ENCODE measurements at places on chromosomes 11 and 22.

DNA sequence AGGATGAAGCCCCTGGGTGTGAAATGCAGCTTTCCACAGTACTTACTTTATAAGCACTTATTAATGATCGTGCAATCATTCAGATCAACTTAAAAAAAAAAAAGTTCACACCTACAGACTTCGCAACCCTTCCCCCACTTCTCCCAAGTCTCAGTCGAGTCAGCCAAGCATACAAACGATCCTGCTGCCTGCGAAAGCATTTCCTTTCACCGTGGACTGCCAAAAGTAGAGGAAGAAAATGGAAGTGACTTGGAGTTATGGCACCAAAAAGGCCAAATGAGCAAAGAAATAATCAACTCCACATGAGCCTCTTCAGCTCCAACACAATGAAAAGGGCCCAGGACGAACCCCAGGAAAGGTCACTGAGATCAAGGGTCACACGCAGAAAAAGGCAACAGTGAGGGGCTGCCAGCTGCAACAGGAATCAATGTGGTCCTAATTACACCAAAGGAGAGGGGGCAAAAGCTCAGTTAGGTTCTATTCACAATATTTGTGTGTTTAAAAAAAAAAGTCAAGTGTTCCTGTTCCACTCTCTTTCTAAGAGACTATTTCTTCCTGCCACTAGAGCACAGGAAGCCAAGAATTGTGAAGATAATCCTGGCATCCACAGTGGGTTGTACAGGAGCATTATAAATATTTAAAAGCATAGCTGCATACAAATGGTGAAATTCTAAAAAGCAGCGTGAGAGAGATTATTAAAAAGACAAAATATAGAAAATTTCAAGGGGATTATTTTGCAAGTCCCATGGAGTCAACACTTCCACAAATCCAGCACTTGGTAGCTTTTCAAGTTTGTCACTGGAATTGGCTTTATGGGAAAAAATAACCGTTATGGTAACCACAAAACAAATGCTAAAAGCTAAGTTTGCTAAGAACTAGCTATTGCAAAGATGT is 28.4 kb downstream of the CDON start:
- DNase-seq, result no peak

DNA sequence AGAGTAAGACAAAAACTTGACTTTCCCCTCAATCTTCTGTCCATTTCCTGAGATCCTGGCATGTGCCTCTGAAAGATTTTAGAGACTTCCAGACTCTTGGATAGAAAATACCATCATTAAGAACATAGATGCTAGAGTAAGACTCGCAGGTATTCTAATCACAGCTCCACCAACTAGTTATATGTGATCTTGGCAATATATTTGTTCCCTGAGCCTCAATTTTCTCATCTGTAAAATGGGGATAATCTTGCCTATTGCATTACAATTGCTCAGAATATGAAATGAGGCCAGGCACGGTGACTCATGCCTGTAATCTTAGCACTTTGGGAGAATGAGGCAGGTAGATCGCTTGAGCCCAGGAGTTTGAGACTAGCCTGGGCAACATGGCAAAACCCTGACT is 10.7 kb downstream of the RHOG start:
- no peak for DNase-seq

DNA sequence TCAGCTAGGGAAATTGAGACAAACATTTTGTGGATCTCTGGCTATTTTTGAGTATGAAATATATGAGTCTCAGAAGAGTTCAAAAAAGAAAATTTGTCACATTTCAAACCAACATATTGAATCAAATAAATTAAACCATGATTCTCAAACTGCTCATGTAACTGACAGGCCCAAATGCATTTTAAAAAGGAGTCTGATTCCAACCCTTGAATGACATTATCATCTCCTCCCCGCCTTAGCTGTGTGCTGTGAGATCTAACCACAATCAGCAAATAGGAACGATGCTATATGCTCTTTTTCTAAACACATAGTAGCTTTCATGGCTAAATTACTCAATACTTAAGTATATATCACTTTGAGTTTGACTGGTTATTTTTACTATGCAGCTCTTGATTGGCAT is 57.1 kb downstream of the EFCAB6 start:
- no peak for DNase-seq

- no peak for DNase-seq
Observed at GRCh38 chr22:17489101-17489500, 74.2 kb upstream of the SLC25A18 start.

DNA sequence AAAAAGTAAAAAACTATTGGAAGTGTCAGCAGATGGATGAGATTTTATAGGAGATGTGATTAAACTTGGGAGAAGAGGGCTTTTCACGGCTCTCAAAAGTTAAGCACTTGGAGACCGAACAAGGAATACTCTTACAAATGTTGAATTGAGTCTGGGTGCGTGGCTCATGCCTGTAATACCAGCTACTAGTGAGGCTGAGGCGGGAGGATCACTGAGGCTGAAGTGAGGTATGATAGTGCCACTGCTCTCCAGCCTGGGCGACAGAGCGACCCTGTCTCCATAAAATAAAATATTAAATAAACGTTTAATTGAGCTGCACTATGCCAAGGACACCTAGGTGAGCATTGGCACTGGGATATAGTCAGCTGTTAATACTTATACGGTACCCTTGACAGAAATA is 1.9 kb downstream of the CEP57 start:
- no peak for DNase-seq

DNA sequence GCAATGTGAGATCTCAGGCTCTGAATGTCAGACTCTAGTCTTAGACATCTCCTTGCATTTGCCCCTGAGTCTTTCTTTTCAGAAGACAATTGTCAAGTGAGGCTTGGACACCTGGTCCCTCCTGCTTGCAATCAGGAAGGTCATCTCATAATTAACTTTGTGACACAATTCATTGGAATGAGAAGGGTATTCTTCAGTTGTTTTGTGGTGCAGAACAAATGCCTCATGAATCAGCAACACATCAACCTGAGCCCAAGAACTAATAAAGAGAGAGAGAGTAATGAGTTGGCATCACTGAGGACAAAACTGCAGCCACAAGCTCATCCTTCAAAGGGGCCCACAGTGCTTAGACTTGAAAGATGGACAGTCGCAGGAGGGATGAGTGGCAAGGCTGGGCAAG is 375.8 kb downstream of the INSC start:
- no peak for DNase-seq

- DNase-seq, result no peak
Observed at GRCh38 chr22:50178471-50178864, 7.2 kb upstream of the TRABD start.

GRCh38 chr11:134070342-134070845 is 1.5 kb downstream of the JAM3 start:
- DNase-seq, result no peak

DNA sequence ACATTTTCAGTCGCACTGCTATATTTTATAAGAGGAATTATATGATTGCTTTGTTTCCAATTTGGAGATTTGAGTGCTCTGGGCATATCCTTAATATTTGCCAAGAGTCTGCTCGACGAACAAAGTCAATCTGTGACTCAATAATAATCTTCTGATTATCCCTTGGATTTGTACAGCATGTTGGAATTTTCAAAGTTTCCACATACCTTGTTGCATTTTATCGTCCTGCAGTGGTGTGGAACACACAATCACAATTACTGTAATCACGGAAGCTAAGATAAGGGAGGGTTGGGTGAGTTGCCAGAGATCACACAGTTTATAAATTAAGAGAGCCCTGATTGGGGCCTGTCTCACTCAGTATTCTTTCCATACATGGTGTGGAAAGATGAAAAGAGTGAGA is 189.3 kb downstream of the GUCY1A2 start:
- no peak for DNase-seq

DNA sequence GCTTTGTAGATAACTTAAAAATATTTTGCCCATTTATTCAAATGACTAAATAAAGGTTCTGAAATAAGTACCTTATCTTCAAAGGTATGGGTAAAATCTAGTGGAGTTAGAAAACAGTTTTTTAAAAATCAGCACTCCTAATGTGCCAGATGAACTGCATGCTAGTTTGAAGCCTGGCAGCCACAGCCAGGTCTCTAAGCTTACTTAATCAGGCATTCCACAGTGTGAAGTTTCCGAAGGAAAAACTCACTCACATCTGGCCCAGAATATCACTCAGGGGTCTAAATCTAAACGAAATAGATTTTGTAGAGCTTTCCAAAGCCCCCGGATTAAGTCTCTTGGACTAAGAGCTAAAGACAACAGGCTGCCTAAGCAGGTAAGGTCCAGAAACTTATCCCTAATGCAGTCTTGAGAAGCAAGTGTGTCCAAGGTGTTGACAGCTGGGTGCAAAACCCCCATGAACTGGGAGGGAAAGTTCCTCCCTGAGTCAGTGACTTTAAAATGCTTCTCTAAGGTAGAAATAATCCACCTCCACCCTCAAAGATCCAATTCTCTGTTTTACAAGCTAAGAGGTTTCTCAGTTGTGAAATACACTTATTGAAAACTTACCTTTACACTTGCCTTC is 157.6 kb downstream of the FCHSD2 start:
- no peak for DNase-seq

DNA sequence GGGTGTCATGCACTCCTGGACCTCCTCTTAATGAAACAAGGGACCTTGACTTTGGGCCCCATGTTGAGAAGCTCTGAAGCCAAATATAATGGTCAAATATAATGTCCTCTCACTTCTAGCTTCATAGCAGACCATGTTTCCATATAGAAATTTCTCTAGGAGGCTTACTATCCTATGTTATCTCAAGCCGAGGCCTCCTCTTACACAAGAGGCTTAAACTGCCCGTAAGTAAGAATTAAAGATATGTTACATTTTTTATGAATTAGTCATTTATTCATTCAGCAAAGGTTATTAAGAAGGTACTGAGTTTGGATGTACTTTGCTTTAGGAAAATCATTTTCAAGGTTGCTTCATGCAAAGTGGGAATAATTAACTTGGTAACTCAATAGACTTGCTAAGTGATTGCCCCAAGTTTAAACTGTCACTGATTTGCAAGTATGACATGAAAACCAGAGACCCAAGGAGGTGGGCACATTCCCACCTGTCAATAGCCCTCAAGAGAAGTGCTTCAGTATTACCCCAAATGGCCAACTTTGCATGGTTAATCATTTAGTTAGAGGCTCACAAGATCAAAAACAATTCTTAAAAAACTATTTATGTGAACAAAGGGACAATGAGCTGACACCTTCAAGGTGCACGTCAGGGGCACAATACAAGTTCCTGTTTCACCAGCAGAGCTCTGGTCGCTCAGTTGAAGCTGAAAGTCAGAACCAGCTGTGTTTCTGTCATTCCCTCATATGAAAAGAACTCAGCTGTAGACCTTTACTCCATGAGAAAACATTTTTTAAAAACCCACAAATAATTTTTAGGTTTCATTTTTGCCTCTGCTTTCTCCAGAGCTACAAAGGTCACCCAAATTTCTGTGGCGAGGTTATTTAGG is 20.9 kb downstream of the BDNF start:
- no peak for DNase-seq

- no peak for DNase-seq
Observed at GRCh38 chr11:12542186-12542935, 131.9 kb upstream of the TEAD1 start.

DNA sequence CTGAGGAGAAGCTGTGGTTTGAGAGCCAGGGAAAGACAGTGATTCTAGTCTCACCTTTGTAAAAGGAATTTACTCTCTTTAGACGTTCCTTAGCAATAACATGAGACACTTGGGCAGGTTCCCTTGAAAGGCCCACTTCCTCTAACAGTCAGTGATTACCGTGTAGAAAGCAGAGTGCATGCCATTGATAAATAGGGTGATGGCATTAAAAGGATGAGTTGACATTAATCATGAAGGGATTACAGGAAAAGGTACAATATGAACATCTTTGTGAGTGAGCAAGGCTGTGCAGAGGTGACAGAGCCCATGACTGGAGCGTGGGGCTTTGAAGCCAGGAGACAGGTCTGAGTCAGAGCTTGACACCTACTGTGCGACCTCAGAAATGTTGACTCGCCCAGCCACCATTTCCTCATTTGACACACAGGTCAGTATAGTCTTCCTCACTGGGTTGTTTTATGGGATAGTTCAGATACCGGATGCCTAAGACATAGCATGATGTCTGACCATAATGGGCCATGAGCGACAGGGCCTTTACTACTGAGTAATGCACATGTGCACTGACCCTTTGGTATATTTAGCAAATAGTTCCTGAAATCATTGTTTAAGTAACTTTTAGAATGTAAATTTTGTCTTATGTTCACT is 341.7 kb upstream of the MTNR1B start:
- DNase-seq, result no peak

DNA sequence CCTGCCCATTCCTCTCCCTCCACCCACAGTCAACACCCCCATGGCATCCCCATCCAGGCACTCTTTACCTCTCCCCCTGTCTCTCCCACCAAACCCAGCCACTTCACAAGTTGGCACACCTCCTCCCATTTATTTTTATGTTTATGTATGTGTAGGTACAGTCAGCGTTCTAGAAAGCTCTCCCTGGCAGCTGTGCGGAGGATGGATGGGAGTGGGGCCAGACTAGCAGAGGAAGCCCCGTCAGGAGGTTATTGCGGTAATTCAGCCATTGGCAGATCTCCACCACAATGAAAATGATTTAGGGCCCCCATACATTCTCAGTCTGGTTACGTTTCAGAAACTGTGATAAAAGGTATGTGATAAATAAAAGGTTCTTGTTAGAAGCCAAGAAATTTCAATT is 51.3 kb downstream of the BTG4 start:
- no peak for DNase-seq

DNA sequence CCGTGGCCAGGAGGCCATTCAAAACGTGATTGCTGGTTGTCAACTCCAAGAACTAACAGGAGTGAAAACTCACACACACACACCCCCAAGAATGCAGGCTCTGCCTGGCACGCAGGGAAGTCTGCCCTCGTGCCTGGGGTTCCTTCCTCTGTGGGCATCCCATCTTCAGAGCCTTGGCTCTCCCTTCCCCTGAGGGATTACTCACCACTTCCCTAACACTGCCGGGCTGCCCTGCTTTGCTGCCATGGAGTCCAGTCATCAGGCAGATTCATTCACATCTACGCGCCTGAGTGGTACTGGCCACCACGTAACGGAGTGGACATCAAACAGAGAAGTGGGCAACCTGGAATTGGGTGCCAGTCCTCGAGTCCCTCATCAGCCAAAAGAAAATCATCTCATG is 120.7 kb upstream of the TMEM45B start:
- no peak for DNase-seq

DNA sequence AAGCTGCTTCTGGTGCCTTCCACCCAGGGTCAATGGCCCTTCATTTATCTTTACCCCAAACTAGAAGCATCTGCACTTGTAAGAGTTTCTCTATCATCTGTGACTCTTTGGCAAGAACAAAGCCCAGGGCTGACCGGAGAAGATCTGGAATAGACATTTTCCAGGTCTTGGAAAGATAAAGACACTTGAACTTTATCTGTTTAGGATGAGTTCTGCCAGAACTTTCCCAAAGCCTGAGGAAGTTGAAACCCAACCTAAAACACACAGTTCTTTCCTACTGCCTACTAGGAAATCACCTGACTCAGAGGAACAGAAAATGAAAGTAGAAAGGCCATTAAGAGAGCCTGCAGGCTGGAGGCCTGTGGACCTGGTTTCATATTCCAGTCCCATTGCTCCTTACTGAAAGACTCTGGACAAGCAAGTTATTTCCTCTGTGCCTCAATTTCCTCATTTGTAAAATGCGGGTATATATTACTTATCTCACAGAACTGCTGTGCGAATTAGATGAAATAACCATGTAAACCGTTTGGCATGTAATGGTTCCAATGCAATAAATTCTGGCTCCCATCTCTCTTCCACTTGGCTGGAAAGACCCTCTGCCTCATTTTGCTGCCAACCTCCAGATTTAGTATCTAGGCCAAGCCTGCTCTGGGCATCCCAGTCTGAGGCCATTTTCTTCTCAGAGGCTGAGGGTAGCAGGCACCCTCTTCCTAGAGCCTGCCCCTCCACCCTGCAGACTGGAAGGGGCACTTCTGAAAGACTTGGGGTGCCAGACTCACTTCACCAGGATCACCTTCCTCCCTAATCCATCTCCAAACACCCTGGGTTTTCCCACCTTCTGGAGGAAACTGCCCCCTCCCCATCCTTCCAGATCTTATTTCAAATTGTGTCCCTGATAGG is 1.2 kb downstream of the UBE2L6 start:
- no peak for DNase-seq

Data from activated T-helper 9 cell treated with anti-CD3 and anti-CD28 coated beads, Interleukin-2, amount 50 U/mL, for 16 hours (primary cell).